Activated CD4-positive, alpha-beta memory T cell treated with anti-CD3 and anti-CD28 coated beads for 36 hours (primary cell): ENCODE measurements at places on chromosomes 3 and 15. TPM values are rescaled to one million over a fixed set of nuclear protein-coding genes. Genes with fewer than 3 reads are reported as not detected.
A peak's percentile ranks its signal among the peaks of the same experiment; 100 is the strongest.

GRCh38 chr15:67359431-67360079 is 105.0 kb downstream of the IQCH start:
- no peak for DNase-seq
- no peak overlapping the region for H3K27ac ChIP-seq
- H3K4me3 ChIP-seq = no peak overlapping the region
- no peaks in the 10 kb centered on the region for H3K27me3 ChIP-seq
- H3K36me3 ChIP-seq = no peaks in the 10 kb centered on the region
- H3K4me1 ChIP-seq = no peaks in the 10 kb centered on the region

- DNase-seq = no peak
- H3K4me1 ChIP-seq = no peaks in the 10 kb centered on the region
- no peak overlapping the region for H3K27ac ChIP-seq
- H3K27me3 ChIP-seq = no peaks in the 10 kb centered on the region
- no peak overlapping the region for H3K4me3 ChIP-seq
- no peaks in the 10 kb centered on the region for H3K36me3 ChIP-seq
These were observed 305.8 kb upstream of the THBS1 start for GRCh38 chr15:39275066-39275465.

DNA sequence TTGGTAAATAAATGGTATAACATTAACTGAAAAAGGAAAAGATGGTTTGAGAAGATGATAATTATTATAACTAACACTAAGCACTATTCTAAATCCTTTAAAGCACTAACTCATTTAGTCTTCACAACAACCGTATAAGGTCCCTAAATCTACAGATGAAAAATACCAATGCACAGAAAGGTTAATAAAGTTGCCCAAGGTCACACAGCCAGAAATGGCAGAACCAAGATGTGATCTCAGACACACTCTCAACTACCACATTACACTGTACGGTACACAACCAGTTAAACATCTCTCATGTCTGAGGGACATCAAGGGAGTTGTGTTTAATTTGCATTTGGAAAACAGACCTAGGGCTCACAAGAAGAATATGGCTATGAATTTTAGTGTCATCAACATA is 23.1 kb downstream of the RAB27A start:
- H3K27me3 ChIP-seq = no peaks in the 10 kb centered on the region
- peak overlapping the region; percentile 2 for H3K4me3 ChIP-seq
- H3K4me1 ChIP-seq = peaks cover 65% of the 10 kb centered on the region
- no peak for DNase-seq
- H3K27ac ChIP-seq = peak overlapping the region; percentile 90
- H3K36me3 ChIP-seq = peaks cover 68% of the 10 kb centered on the region

- no peaks in the 10 kb centered on the region for H3K4me1 ChIP-seq
- H3K4me3 ChIP-seq = no peak overlapping the region
- no peak for DNase-seq
- no peak overlapping the region for H3K27ac ChIP-seq
- no peaks in the 10 kb centered on the region for H3K27me3 ChIP-seq
These were observed 88.9 kb upstream of the CCNL1 start for GRCh38 chr3:157248590-157249422.

DNA sequence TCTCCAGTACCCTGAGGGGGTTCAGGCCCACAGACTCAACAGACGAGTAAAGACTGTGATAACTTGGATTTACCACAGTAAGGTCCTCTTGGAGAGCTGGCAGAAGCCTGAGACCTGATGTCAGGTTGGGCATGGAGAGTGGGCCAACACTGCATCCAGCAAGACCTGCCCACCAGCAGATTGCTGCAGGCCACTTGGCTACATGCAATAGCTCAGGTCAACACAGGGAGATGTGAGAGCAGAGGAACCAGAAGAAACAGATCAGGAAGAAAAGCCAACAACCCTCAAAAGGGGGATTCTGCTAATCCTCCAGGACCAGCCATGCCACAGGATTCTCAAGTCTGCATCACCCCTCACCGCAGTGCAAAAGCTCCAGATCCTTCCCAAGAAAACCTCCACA is 1.7 kb upstream of the IP6K1 start:
- DNase-seq = no peak
- H3K36me3 ChIP-seq = peaks cover 16% of the 10 kb centered on the region
- H3K4me1 ChIP-seq = peaks cover 15% of the 10 kb centered on the region

GRCh38 chr15:51492528-51492927 is 130.0 kb downstream of the DMXL2 start:
- H3K4me3 ChIP-seq = no peak overlapping the region
- no peaks in the 10 kb centered on the region for H3K27me3 ChIP-seq
- no peak for DNase-seq
- peaks cover 21% of the 10 kb centered on the region for H3K36me3 ChIP-seq
- no peak overlapping the region for H3K27ac ChIP-seq
- no peaks in the 10 kb centered on the region for H3K4me1 ChIP-seq

C3orf80 gene
- not detected for total RNA-seq

DNA sequence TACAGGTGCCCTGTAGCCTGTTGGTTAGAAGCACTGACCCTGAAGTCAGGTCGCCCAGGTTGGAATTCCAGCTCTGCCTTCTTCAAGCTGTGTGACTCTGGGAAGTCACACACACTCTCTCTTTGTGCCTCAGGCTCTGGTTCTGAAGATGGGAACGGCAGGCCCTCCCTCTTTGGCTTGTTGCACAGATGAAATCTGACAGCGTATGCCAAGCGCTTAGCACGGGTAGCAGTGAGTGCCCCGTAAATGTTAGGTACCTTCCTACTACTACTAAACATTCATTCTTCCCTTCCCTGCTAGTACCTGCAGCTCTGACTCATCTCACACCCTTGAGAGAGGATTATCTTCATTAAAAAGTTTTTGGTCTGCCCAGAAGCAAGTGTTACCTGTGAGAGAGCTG is 139.0 kb downstream of the PGPEP1L start:
- H3K36me3 ChIP-seq = no peaks in the 10 kb centered on the region
- no peaks in the 10 kb centered on the region for H3K27me3 ChIP-seq
- no peak overlapping the region for H3K27ac ChIP-seq

PARP9 gene
- total RNA-seq = 38.4 TPM

GRCh38 chr15:85412956-85413854 is 32.8 kb downstream of the AKAP13 start:
- H3K27me3 ChIP-seq = no peaks in the 10 kb centered on the region
- H3K27ac ChIP-seq = peak overlapping the region; percentile 76
- peak overlapping the region; percentile 50 for H3K4me3 ChIP-seq
- H3K4me1 ChIP-seq = peaks cover 78% of the 10 kb centered on the region
- peak; percentile 88 for DNase-seq

DNA sequence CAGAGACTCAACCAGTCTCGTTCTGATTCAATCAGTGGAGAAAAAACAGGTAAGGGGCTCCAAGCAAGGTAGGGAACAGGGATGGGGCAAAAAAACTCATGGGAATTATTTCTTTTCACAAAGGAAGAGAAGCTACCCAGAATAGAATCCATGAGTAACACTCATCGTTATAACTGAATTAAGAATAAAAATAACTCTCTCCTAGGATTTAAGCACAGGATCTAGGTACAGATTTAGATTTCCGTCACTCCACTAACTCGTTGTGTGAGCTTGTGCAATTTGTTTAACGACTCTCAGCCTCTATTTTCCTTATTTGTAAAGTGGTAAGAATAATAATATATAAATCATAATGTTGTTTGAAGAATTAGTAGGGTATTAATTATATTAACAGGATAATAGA is 68.6 kb downstream of the ADAMTS9 start:
- H3K27ac ChIP-seq = no peak overlapping the region
- H3K27me3 ChIP-seq = no peaks in the 10 kb centered on the region
- H3K36me3 ChIP-seq = no peaks in the 10 kb centered on the region
- H3K4me3 ChIP-seq = no peak overlapping the region

GRCh38 chr15:66592505-66593218 is 26.9 kb upstream of the LCTL start:
- no peak overlapping the region for H3K27ac ChIP-seq
- no peaks in the 10 kb centered on the region for H3K36me3 ChIP-seq
- H3K4me1 ChIP-seq = no peaks in the 10 kb centered on the region
- no peak for DNase-seq

DNA sequence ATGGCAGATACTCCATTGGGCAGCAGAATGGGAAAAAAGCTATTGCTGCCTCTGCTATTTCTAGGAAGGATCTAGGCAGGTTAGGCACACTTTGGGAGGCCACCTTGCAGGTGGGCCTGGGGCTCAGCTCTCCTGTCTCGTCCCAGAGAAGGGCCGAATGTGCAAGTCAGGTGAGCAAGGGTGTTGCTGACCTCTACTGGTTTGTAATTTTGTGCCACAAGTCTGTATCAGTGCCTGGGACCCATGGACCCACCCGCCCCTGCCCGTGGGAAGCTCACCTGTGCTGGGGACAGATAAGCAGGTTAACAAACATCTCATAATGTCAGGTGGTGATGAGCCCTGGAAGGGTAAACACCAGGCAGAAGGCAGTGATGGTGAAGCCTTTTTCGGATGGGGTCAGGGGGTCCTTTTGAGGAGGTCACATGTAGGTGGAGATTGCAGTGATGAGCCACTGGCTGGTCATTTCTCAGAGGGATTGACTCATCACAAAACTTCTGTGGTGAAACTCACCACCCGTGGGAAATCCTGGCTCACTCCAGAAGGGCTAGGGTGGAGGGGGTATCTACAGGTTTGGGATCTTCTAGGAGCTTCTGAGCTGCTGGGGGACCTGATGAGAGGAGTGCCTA is 161.3 kb downstream of the KLF13 start:
- peaks cover 57% of the 10 kb centered on the region for H3K4me1 ChIP-seq
- peaks cover 18% of the 10 kb centered on the region for H3K36me3 ChIP-seq
- peaks cover 4% of the 10 kb centered on the region for H3K27me3 ChIP-seq
- H3K27ac ChIP-seq = peak overlapping the region; percentile 65
- peak; percentile 73 for DNase-seq
- H3K4me3 ChIP-seq = no peak overlapping the region

DNA sequence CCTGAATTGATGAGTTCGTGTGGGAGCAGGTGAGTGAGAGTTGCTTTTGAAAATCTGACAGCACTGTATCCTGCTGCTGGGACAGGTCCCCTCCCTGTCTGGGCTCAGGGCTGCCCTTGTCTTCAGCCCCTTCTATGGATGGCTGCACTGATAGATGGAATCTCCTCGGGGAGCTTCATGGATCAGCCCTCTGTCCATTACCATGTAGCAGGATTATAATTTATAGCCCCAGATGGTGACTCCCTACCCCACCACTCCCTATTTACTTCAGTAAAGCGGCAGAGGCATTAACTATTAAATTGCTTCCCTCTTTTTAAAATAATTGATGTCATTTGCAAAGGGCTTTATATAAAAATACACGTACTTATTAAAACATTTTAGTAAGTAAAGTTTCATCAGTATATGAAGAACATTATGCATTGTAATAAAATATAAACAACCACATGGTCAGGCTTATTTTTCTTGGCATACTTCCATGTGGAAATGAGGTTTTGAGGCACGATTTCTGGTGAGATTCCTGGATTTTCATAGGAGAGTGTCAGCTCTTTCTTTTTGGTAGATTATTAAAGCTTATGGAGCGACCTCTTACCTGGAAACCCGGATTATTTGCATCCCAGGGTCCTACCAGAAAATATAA is 38.5 kb downstream of the MAP3K13 start:
- no peak overlapping the region for H3K27ac ChIP-seq
- no peaks in the 10 kb centered on the region for H3K36me3 ChIP-seq
- H3K27me3 ChIP-seq = peaks cover 3% of the 10 kb centered on the region
- no peak overlapping the region for H3K4me3 ChIP-seq
- no peak for DNase-seq

DNA sequence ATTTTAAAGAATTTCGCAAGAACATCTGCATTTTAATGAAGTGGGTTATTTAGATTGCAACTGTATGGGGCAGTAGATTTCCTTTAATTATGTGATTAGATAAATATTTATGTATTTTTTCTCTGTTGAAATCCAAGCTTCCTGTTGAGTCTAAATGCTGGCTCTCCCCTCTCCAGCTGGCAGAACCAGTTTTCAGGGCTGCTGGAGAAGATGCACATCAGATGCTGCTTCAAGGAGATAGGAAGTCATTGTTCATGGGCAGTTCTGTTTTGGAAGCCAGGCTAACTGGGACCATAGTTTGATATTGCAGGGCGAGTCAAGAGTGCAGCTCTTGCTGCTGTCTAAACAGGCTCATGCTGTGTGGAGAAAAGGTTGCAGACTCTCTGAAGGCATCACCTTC is 97.4 kb downstream of the SLC9A9 start:
- peaks cover 34% of the 10 kb centered on the region for H3K4me1 ChIP-seq
- H3K36me3 ChIP-seq = no peaks in the 10 kb centered on the region
- H3K27me3 ChIP-seq = no peaks in the 10 kb centered on the region
- no peak overlapping the region for H3K4me3 ChIP-seq

DNA sequence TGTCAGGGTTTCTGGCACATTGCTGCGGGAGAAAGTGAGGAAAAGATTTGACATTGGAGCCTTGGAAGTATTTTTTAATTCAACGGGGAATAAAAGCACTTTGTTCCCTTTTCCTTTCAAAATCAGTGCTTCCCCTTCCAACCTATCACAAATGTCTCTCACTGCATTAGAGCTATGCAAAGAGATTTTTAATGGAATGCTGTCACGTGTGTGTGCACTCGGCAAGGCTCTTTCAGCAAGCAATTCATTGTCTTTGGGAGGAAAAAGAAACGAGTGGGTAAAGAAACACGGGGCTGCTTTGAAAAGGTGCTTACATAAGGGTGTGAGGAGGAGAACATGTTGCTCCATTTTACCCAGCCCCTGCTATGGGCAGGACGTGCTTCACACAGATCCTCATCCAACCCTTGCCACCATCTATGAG is 490.4 kb upstream of the PROK2 start:
- H3K27ac ChIP-seq = no peak overlapping the region
- H3K4me1 ChIP-seq = peaks cover 17% of the 10 kb centered on the region
- no peaks in the 10 kb centered on the region for H3K36me3 ChIP-seq
- H3K4me3 ChIP-seq = no peak overlapping the region
- no peak for DNase-seq
- no peaks in the 10 kb centered on the region for H3K27me3 ChIP-seq
